ENCODE measurements at places on chromosomes 1 and 21. TPM values are rescaled to one million over a fixed set of nuclear protein-coding genes. Genes with fewer than 3 reads are reported as not detected.
A peak's percentile ranks its signal among the peaks of the same experiment; 100 is the strongest.

DNA sequence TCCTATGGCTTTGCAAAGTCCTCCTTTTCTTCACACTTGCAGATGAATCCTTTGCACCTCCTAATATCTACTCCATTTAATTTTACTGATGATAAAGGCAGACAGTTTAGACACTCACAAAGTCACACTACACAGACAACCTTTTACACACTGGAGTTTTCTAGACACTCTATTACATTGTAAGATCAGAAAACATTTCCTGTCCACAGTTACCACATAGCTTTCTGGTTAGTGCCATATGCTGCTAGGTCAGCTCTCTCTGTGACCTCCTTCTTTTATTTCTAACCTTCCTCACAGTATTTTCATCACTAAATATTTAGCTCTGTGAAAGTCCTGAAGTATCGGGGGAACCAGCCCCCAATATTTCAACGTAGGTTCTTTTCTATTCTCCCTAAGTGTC, 5.1 kb downstream of the SH2D1B start:
- DNase-seq: no peak

TFF3 gene
- total RNA-seq: not detected

DNA sequence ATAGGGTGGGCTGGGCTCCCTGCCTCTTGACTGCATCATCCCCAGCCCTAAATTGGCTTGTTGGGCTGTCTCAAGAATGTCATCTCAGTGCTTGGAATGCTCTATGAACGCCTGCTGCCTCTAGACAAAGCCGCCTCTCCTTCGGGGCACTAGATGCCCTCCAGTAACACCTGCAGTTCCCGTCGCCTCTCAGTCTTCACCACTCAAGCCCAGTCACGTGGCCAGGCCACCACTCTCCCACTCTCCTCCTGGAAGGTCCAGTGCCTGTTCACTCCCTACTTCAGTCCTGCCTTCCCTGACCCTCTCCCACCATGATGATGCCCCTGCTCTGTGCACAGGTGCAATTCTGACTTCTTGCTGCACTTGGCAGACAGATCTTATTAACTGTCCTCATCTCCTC, 7.0 kb downstream of the TAS1R2 start:
- no peak for DNase-seq

CRP gene
- total RNA-seq: not detected

COX20 gene
- 76.1 TPM for total RNA-seq

DNA sequence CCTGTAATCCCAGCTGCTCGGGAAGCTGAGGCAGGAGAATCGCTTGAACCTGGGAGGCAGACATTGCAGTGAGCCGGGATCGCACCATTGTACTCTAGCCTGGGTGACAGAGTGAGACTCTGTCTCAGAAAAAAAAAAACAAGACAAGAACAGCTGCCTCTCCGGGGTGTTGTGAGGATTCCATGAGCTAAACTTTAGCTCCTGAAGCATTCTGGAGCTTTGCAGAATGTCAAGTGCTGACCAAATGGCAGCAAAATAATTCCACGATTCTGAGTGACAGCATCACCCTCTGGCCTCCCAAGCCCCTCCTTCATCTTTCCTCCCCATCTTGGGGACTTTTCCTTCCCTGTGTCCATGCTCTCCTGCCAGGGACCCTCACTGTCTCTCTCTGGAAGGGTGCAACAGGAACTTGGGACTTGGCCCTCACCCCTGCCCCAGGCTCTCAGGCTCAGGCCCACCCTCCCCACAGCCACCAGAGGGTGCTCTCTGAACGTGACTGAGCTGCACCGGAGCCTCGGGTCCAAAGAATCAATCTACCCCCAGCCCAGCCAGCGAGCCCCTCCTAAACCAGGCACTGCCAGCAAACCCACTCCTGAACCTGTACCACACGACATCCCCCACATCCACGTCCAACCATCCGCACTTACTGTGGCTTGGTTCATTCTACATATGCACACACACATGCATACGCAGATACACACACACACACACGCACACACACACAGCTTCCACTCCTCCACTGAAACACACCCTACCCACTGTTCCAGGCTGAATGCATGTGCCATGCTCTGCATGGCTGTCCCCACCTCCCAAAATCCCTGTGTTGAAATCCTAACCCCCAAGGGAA, 45.7 kb downstream of the ACOT7 start:
- no peak for DNase-seq

GRCh38 chr1:64505232-64505943, 35.5 kb downstream of the CACHD1 start:
- peak; percentile 30 for DNase-seq

PANK4 gene
- total RNA-seq: 6.5 TPM

DNA sequence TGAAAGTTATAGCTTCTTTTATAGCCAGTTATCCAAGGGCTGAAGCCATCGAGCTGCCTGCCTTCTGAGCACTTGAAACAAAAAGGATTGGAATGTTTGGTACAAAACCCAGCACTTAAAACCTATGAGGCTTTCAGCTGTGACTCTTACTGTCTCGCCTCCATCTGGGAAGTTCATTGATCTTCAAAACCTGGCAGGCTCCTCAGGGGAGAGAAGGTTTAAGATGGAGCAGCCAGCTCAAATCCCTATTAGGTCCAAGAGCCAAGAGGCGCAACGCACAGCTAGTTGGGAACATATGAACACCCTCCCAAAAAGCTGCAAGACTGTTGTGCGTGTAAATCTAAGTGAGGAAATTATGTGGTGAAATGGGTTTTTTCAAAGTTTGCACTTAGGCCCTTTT, 33.4 kb downstream of the BACE2 start:
- DNase-seq: no peak

DNA sequence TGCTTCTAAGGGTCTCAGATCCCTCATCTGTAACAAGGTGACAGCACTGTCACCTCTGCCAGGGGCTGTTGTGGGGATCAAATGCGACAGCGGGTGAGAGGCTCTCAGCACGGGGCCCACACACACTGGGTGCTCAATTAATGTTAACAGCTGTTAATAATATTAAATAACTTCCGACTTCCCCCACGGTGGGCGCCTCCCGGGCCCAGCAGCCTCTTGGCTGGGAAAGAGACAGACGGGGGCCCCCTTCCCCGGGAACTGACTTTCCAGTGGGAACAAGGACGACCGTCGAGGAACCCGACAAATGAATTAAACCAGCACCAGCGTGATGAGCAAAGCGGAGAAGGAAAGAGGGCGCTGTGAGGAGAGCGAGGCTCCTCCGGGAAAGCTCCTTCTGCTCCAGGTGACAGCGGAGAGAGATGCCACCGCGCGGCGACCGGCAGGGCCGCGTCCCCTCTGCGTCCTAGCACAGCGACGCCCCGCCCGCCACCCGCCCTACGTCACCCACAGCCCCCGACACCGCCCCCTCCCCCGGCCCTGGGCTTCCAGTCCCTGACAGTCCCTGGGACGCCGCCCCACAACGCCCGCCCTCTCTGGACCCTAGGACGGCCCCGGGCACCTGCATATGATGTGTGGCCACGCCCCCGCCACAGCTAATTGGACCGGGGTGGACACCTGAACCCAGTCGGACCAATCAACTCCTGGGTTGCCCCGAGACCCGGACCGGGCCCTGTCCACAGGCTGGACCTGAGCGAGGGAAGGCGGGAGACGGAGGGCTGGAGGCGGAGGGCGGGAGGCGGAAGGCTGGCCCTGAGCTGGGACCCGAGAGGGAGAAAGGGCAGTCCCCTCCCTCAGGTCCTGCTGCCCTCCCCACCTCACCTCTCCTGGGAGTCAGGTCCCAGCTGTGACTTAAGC, 38.2 kb downstream of the MATN1 start:
- no peak for DNase-seq

GRCh38 chr1:24294228-24294672, 24.9 kb upstream of the GRHL3 start:
- peak; percentile 74 for DNase-seq

Measured in A172 (cell line).